Activated T-helper 1 cell treated with Interleukin-2 at 50 U/mL for 16 hours (primary cell): ENCODE measurements at places on chromosomes 7 and 10.

DNA sequence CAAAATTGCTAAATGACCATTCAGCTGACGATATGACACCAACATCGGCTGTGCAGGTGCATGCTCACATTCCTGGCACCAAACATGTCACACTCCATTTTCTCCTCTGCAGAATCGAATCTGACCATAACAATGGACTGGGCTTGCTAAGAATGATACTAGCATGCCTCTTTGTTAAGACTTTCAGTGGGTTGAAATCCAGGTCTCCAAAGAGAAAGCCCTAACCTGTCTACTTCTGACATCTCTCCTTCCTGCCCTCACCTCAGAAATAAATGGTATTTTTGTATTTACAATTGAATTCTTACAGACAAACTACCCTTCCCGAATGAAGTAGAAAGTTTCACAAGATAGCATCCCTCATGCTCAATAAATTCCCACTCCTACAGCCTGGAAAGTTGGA, 373.9 kb downstream of the KCNMA1 start:
- DNase-seq: no peak

GRCh38 chr7:98911916-98912315, 33.6 kb downstream of the TRRAP start:
- no peak for DNase-seq

DNA sequence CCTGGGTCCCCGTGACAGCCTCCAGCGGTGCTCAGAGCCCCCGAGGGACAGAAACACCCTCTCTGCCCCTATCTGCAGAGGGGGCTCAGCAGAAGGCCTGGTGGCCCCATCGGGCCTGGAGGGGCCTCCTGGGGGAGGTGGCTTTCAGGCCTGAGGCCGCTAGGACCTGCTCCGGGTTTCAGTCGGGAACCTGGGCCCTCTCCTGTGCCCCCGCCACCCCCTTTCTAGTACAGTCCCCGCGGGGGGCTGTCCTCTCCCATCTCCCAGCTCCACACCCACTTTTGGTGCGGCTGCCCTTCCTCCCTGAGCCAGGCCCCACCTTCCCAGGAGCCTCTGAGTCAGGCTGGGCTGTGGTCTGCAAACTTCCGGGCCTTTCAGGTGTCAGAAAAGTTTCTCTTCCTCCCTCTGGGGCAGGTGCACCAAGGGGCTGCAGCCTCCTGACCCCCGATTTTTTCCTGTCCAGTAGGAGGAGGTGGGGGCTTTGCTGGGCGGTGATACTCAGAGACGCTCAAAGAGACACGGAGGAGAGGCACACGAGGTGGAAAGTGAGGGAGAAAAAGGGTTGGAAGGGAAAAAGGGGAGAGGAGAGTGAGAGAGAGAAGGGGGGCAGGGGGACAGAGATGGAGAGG, 692 bp downstream of the CARD11 start:
- DNase-seq: peak; percentile 60

- no peak for DNase-seq
These were observed 9.9 kb downstream of the LBX1 start for GRCh38 chr10:101219139-101219945.

- no peak for DNase-seq
These were observed 73.5 kb downstream of the GRB10 start for GRCh38 chr7:50709151-50709550.

- no peak for DNase-seq
These were observed 10.4 kb downstream of the WDR91 start for GRCh38 chr7:135200821-135201331.

DNA sequence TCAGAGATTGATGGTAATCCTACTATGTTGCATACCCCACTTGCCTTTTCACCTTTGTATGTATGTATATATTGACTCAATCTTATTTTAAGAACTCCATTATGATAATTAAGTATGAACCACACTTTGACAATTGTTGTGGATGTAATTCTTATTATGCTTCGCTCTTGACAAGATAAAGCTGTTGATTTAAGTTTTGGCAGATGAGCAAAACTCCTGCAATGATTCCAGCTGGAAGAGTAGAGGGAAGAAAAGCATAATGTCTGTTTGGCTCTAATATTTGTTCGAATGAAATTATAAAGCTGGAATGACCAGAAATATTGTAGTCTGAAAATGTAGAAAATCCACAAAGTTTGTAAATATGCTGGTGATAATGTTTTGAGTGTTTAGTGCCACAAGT, 83.8 kb upstream of the AKR1E2 start:
- no peak for DNase-seq

DNA sequence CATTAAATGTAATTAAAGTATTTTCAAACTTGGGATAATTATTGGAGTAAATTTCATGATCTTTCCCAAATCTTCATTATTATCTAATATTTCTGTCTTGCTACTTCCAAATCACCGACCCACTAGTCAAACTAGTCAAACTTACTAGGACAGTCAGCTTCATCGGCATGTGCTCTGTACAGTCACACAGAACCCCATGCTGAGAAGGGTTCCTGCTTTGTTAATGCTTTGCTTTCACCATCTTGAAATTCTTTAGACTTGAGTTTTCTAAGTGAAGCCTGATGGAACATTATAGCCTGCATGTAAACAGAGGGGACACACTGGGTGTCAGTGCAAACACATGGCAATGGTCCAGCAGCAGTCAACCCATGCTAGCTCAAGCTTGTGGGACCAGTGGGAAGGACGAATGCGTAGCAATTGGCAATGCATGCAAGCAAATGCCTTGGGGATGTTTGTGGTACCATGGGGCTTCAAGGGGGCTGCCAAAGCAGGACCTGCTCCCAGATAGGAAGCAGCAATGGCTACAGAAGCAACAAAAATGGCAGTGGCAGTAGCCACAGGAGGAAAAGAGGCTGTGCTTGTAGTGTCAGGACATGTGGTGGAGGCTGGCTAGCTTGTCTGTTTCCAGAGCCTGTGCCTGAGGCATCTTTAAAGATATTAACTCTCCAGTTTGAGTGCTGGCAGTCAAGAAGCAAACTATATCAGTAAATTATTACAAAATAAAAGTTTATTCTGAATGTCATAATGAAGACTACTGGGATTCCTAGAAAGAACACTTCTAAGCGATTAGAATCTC, 441.1 kb upstream of the SEMA3D start:
- DNase-seq: no peak

GRCh38 chr7:30796105-30796869, 25.1 kb downstream of the MINDY4 start:
- no peak for DNase-seq

GRCh38 chr10:48774416-48775205, 89.9 kb downstream of the WDFY4 start:
- DNase-seq: no peak

DNA sequence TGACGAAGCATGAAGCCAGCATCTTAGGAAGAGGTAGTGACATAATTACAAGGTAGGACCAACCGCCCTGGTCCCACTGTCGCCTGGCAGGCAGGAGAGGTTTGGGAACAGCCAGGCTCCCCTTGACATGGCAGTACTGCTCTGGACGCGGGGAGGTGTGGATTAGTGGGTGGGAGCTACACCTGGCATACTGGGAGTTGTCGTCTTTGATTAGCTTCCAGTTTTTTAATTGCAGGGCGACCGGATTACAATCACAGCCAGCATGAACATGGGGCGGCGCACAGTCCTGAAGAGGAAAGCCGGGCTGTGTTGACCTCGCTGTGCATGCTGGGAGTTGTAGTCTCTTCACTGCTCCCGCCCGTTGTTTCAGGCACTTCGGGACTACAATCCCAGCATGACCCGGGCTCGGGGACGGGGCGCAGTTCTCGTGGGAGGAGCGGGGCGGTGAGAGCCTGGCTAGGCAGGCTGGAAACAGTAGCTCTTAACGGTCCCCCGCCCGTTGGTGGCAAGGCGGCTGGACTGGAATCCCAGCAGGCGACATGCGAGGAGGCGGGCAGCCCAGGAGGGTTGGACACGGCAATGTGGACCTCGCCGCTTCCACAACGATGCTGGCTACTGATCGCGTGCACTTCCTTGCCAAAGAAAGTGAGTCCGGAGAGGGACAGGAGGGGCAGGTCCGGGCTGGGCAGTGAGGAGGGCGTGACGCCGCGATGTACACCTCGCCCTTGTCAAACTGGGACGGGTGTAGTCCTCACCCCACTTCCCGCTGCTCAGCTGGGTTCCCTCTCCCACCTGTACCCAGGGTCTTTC, 98.0 kb upstream of the ZNF722 start:
- DNase-seq: peak; percentile 78

DNA sequence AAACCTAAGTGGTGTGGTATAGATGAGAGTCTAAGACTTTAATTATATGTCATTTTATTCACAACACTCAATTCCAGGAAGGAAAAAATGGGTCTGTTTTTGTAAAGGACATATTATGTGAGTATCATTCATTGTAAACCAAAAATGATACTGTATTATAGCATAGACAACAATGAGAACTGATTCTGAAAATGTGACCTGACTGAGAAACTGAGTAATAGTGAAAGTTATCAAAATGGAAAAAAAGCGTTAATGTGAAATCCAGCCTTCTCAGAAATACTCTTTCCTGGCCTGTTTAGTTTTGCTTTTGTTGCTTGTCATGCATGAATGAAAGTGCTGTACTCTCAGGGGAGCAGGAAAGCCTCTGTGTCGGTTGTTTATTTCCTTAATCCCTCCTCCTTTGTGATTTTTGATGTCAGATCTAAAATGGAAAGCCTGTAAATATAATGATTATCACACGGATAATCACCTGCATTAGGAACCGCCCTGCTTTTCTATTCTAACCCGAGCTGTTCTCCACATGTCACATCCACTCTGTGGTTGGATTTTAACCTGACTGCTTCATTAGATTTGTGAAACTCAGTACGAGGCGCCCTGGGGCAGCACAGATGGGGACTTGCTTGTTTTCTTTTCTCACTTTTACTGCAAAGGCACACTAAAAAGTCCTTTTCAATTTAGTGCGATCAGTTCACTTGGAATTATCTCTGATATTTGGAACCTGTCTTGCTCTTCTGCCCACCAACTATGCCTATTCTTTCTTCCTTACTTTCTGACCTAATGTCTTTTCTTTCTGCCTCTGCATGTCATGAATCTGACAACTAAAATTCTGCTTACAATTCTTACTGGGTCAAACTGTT, 240.9 kb upstream of the KAT6B start:
- no peak for DNase-seq

- no peak for DNase-seq
These were observed 56.3 kb downstream of the PDGFA start for GRCh38 chr7:463362-463781.

DNA sequence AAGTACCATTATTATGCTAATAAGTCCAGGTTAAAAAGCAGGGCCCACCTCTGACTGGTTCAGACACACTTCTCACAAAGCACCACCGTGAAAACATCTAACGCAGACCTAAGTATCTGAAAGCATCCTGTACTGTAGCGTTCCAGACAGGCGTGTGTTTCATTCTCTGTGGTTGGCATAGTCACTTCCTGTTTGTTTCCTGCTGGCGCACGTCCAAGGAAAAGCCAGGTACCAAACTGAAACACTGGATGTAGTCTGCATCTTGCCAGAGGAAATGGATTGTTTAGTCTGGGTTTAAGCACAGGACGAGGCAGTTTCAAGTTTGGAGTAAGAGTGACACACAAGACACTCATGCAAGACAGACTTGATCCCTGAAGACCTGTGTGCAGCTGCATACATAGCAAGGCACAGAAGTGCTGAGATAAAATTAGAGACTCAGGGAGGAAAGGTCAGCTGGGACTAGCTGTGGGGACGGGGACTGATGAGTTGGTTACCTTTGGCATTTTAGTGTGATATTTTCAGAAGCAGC, 23.3 kb downstream of the BPGM start:
- peak; percentile 78 for DNase-seq

GRCh38 chr10:93701866-93702209, 554 bp downstream of the FRA10AC1 start:
- no peak for DNase-seq

DNA sequence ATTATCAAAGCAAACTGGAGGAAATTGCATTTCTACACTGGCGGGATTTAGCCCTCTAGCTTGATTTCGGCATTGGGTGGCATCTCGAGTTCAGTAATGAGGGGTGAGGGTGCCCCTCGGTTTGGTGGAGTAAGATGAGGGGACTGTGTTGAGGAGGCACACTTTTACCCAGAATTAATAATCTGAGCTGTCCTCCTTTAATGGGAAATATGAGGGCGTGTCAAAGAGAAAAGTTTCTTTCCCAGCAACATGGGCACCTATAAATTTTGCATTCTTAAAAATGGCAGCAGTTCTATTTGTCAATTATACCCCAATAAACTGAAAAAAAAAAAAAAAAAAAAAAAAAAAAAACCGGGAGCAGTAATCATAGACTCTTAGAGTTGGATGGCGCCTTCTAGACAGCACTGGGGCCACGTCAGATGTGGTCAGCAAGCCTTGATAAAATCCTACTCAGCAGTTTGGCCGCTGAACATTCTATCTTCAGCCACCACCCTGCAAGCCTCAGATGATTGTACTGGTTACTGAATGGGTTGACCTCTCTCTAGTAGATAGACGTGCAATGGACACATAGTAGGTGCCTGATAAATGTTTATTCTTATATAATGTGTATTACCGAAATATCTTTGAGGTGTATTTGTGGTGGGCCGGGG, 931 bp downstream of the PAPSS2 start:
- no peak for DNase-seq

- no peak for DNase-seq
These were observed 14.5 kb downstream of the TMEM120A start for GRCh38 chr7:75979759-75980429.

GRCh38 chr10:124680675-124681074, 63.5 kb downstream of the FAM53B start:
- DNase-seq: no peak
